ENCODE measurements at places on chromosomes 7 and 10. TPM values are rescaled to one million over a fixed set of nuclear protein-coding genes. Genes with fewer than 3 reads are reported as not detected.

GRCh38 chr7:2804227-2804763 is 39.8 kb downstream of the GNA12 start:
- no peak for DNase-seq

Gene CALN1
- total RNA-seq, result not detected

Gene VPS26A
- total RNA-seq, result 66.3 TPM

GRCh38 chr7:100670074-100670473 is 3.5 kb upstream of the GNB2 start:
- DNase-seq, result no peak

Gene NKX2-3
- not detected for total RNA-seq

Gene MYL7
- not detected for total RNA-seq

DNA sequence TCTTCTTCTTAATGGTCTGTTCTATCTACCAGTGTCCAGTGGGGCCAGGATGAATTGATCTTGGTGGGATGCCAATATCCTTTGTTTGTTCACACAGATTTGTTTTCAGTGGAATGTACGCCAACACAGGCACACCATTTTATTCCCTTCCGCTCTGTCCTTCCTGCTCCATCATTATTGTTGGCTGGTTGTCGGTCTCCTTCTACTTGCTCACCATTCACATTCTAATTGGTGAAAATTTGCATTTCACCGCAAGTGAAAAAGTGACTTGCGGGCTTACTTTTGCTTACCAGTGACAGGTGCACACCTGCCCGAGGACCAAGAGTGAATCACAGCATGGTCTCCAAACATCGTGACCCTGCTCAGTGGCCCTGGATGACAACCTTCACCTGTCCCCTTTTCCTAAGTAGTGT is 148.3 kb downstream of the NOC3L start:
- no peak for DNase-seq

Gene TCTN3
- total RNA-seq, result 32.7 TPM

Gene VAX1
- not detected for total RNA-seq

Gene PBLD
- 8.8 TPM for total RNA-seq

DNA sequence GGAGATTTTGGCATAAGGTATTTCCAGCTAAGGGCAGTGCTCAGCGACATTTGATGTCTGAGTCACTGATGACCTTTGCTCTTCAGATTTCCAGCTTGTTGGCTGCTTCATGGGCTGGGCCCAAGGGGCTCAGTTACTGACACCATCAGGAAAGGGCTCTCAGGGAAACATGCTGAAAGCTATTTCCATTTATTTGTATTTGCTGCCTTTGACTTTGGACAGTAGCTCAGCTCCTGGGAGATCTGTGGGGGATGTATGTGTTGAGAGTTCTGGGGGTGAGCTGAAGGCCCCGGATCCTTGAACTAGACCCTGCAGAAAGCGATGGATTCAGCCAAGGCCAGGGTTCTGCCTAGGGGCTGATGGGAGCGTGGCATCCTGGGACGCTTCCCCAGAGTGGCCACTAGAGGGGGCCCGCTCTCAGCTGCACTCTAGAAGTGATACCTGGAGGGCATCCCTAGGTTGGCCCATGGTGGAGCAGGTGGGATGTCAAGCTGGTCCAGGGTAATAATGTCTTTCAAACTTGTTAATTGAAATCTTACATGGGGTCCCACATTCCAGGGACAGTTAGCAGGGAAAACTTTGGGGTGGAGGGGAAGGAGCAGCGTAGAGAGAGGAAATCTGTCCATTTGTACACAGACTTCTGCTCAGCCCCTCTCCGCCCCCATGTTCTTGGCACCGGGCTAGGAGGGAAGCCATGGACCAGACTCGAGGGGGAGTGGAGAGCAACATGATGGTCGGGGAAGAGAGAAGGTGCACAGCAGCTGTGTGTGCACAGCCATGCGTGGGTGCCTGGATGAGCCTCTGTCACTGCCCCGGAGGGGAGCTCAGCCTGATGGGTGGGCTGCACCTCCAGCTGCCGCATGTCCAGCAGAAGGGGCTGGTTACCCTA is 3.0 kb upstream of the BTBD16 start:
- no peak for DNase-seq

DNA sequence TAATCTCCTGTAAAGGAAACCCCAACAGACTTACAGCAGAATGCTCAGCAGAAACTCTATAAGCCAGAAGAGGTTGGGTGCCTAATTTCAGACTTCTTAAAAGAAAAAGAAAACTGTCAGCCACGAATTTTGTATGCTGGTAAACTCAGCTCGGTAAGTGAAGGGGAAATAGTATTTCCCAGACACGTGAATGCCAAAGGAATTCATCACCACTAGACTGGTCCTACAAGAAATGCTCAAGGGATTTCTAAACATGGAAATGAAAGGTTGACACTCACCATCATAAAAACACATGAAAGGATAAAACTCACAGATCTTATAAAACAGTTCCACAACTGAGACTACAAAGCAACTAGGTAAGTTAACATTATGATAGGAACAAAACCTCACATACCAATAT is 68.6 kb downstream of the GLCCI1 start:
- DNase-seq, result no peak

DNA sequence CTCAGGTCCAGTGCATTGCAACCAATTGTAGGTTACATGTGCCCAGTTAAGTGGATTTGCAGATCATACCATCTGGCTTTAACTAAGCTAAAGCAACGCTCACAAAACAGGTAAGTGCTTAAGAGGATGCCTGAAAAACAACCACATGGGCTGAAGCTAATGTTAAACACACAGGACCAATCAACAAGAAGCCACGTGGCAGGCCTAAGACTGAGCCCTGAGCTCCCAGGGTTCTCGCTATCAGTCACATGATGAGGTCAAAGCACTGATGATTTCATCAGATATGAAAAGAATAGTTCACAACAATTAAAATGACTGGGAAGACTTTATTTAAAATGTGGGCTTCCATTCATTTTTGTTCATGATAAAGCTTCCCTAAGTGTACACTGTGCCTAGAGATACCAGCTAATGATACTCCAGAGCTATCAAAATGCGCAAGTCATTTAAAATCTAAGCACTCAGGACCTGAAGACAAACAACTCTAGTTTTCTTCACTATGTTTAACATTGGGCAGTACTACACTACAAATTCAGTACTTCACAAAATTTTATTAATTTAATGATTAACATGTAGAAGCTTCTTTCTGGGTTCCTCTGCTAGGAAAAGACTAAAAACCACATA is 90.6 kb downstream of the PIP4K2A start:
- DNase-seq, result no peak

DNA sequence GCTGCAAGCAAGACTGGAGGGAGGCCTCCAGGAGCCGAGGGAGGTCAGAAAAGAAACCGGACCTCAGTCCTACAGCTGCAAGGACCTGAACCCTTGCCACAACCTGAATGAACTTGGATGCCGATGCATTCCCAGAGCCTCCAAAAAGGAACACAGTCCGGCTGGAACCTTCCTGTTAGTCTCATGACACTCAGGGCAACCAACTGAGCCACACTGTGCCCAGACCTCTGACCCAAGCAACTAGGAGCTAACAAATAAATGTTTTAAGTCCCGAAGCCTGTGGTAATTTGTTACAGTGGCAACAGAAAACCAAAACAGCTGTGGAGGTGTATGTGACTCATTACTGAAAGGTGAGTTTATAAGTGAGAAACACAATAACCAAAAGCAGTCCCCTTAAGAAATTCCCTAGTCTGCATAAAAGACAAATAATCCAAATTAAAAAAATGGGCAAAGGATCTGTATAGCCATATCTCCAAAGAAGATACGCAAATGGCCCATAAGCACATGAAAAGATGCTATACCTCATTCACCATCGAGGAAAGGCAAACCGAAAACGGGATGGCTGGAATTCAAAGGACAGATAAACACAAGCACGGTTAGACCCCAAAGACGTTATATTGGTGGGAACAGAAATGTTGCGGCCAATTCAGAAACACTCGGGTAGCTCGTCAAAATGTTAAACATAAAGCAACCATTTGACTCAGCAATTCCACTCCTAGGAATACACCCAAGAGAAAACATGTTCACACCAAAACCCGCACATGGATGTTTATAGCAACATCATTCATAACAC is 24.8 kb downstream of the GNA12 start:
- DNase-seq, result no peak

- no peak for DNase-seq
Measured at GRCh38 chr7:999941-1000935, 17.3 kb downstream of the CYP2W1 start.

DNA sequence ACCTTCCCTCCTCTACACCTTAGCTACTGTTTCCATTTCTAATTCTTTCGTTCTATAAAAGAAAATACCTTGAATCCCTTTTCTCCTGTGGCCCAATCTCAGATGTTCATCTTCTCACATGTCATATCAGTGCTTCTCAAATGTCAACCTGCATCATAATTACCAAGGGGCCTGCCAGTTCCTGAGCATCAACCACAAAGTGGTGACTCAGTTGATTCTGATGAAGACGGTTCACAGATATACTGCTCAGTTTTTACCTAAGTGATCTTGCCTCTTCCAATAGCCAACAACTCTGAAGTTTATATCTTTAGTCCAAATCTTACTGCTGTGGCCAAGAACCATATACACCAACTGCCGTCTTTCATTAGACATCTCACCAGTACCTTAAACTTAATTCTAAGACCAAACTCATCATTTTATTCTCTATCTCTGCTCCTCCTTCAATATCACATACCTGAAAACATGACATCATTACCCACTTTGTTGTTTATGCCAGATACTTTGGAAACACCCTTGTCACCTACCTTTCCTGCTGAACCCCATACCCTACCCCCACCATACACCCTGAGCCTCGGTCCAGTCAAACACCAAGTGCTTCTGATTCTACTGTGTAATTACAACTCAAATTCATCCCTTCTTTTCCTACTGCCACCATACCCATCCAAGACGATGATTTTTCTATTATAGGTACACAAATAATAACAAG is 115.5 kb downstream of the LMBR1 start:
- no peak for DNase-seq

DNA sequence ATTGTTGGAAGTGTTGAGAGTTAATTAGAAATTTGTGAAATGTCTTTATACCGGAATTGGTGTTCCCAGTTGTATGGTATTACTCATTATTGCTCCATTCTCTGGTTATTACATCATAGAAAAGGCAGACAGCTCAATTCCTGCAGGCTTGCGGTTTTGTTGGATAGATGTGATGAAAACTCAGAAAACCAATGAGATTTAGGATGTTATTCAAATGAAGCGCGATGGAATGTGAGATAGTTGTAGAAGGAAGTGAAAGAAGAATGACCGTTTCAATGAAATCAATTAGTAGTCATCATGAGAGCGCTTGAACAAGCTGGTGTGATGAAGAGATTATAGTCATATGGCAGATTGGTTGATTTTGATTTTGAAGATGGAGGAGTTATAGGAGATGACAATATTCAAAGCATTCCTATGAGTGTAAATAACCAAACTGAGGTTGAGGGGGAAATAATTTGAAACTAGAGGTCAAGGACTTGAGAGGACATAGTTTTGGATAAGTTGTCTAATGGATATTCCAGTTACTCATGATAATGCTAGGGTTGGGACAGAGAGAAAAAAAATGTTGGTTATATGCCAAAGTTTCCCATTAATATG is 991.5 kb downstream of the NRG3 start:
- no peak for DNase-seq

DNA sequence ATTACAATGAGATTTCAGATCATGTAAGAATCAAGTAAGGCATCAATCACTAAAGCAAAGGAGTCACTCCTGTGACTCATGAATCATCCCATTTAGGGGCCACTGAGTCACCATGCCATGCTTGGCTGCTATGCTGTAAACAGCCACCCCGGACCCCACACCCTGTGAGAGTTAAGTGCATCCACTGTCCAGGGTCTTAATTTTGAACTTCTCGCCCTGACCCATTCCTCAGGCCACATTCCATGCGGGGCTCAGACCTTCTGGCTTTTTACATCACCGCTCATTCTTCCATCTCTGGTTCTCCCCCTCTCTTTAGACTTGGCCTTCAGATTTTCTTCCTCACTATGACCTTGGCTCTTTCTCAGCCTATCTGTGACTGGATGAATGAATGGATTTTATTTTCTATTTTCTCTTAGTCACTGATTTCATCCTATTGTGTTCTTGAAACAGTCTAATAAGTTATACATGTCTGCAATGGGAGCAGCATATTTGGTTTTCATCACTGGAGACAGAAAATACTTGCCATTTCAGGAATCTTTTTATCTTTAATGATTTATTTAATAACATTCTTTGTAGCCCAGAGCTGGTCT is 239.6 kb downstream of the SKIDA1 start:
- DNase-seq, result no peak

Gene AOC1
- not detected for total RNA-seq

DNA sequence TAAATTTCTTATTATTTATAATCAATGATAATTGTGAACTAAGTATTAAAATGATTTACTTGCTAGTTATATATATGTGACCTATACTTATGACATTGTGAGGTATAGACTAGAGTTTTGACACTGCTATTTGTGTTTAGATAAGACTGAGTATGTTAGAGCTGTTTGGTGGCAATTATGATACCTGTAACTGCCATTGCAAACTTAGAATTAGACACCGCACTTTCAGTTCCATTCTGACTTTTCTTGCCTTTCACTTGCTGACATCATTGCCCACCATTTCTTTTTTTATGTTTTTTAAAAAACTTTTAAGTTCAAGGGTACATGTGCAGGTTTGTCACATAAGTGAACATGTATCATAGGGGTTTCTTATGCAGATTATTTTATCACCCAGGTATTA is 214.5 kb downstream of the MBL2 start:
- DNase-seq, result no peak

Gene TUBAL3
- not detected for total RNA-seq

Gene PHKG1
- total RNA-seq, result 0.24 TPM

- peak; percentile 18 for DNase-seq
Measured at GRCh38 chr10:5594271-5595049, 69.7 kb downstream of the CALML3 start.

Gene SFTPA1
- total RNA-seq, result not detected

All from chondrocyte (in vitro differentiated cells).